ENCODE measurements at places on chromosomes 13 and 19.

DNA sequence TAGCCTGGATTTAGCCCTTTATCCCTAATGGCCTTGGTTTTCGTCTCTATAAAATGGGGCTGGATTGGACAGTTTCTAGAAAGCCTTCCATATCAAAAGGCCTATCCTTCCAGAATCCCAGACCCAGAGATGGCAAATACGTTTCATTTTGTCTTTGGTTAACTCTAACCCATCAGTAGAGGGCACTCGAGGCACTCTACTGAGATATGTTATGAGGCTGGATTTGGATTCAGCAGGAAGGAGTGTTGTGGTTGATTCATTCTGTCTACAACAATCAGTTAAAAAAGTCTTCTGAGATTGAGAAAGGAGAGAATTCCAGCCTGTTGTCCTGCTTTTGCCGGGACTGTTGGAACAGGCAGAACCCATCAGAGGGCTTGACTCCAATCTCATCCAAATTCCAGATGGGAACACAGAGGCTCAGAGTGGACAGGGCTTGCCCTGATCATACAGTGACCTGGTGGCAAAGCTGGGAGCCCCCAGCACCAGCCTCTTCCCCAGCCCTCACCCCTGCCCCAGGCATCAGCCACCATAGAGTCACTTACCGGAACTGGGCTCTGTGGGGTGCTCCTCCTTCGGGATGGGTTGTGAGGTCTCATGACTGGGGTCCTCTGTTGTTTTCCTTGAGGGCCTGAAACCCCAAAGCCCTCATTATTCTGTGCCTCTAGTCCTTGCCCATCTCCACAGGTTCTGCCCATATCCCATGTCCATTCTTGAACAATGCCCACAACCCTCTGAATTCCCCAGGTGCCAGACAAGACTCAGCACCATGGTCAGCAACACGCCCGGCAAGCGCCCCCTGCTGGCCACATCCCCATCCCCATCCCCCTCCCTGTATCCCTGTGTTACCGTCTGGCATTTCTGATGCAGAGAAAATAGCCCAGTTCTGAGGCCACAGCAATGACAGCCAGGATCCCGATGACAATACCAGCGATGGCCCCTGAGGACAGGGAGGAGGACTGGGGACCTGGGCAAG, 12.3 kb upstream of the ZNF180 start:
- peak; percentile 71 for DNase-seq

DNA sequence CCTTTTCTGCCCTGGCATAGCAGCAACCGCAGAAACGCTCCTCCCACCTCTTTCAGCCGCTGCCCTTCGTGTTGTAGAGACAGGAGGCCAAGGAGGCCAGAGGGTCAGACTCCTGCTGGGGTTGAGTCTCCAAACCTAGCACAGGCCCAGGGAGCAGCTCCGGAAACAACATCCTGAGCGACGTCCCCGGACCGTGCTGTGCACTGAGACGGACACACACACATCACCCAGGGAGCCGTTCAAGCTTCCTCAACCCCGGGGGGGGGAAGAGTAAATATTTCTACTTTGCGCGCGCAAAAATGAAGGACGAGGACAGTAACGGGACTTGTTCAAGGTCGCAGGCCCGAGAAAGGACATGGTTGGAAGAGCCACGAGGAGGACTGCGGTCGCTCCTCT, 657 bp downstream of the ZNF550 start:
- DNase-seq: peak; percentile 44

DNA sequence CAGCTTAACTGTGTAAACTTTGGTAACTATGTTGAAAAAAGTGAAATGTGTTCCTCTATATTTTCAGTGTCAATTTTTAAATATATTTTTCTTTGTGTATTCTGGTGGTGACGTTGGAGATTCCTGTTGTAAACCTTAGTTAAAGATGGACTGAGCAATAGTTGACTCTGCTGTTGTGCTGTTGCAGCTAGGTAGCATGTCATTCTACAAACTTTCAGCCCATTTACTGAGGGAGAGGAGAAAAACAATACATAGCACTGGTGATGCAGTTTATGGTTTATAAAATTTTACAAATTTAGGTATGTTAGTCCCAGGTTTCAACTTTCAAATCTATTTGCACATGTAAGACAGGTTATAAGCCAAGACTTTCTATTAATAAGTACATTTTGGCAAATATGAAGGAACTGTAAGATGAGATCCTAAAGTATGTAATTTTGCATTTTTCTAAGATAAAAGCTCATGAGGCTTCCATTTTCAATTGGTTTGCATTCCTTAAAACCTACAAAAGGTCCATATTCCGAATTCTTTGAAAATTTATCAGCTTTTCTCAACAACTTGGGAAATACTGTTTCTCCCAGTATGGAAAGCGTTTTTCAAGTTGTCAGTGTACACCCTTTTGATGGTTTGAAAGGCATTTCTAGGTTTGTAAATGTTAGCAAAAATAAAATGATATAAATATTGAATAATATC, 1.5 kb downstream of the NDFIP2 start:
- peak; percentile 53 for DNase-seq

GRCh38 chr19:947707-948539, 22.1 kb downstream of the ARID3A start:
- DNase-seq: no peak

- no peak for DNase-seq
Measured at GRCh38 chr19:18541258-18541991, 1.9 kb downstream of the FKBP8 start.

- no peak for DNase-seq
Measured at GRCh38 chr19:424546-424945, 15.6 kb upstream of the C2CD4C start.

DNA sequence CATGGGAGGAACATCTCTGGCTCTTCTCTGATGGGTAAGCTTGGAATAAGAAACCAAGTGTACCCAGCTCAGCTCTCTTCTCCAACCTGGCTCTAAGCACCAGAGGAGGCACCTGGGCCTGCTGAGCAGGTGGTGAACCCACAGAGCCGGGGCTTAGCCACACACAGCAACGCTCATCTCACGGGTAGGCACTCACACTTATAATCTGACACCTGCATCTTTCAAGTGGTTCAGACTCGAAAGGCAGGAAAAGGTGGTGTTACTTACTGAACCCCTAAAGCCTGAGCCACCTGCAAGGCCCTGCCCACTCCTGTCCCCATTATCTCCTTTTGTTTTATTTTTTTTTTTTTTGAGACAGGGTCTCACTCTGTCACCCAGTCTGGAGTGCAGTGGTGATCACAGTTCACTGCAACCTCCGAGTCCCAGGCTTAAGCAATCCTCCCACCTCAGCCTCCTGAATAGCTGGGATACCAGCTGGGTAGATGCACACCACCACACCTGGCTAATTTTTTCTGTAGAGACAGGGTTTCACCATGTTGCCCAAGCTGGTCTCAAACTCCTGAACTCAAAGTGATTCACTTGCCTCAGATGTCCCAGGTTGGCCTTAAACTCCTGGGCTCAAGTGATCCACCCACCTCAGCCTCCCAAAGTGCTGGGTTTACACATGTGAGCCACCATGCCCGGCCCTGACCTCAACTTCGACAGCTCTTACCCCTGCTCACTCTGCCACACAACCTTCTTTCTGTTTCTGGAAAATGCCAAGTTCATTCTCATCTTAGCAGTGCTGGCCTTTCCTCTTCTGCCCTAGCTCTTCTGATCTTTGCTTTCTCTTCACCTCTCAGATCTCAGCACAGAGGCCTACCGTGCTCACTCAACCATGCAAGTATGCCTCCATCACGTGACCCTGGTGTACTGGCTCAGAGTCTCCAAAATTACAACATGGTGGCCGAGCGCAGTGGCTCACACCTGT, 9.7 kb downstream of the FBXL12 start:
- DNase-seq: no peak

- no peak for DNase-seq
Measured at GRCh38 chr19:45791744-45792469, 738 bp downstream of the DMWD start.

DNA sequence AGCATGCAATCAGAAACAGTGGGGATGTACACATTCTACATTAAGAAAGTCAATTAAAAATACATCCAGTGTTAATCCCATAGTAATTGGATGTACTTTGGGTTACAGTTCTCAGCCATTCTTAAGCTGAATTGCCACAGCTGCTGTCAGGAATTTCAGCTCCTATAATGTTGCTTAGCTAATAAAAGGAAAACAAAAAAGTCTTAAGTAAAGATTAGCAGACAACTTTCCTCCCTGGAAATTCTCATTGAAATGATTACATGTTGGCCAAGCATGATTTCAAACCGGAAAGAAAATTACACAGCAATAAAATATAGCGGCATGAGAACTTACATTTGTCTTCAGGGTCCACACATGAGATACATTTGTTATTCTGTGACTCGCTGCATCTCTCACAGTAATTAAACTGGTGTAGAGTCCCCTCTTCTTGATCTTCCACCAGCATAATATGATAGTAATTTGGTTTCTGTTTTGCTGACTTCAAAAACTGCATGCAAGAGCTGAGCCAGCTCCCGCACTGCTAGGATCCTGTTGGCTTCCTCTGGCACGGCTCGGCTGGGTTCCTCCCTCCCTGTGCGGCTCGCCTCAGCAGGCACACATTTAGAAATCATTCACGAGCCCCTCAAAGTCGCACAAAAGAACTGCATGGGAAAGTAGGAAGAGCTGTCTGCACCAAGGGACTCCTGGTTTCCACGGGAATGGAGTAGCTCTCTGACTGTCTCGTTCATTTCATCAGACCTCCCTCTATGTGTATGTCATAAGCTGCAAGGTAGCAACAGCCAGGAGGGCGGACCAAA, at the start of gene HTR2A:
HTR2A (minus strand) TSS at position 713 of the 797 bp plus-strand sequence. CDS start 1,147 bp downstream, outside the sequence.
- peak; percentile 60 for DNase-seq

GRCh38 chr13:29923554-29924481, 73.4 kb upstream of the UBL3 start:
- DNase-seq: peak; percentile 96

DNA sequence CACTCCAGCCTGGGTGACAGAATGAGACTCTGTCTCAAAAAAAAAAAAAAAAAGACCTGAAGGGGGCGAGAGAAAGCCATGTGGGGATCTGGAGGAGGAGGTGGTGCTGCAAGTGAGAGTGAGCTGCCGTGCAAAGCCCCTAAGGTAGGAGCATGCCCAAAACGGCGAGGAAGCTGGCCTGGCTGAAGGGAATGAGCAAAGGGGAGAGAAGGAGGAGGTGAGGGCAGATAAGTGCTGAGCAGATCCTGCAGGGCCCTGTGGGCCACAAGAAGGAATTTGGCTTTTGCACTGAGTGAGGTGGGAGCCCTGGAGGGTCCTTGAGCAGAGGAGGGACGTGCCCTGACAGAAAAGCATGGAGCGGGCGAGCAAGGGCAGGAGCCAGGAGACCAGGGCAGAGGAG, 19.4 kb upstream of the ADGRE5 start:
- no peak for DNase-seq

- peak; percentile 19 for DNase-seq
Measured at GRCh38 chr13:111370570-111371535, 50.4 kb downstream of the TEX29 start.

- no peak for DNase-seq
Measured at GRCh38 chr19:46719629-46720502, 3.0 kb upstream of the PRKD2 start.

DNA sequence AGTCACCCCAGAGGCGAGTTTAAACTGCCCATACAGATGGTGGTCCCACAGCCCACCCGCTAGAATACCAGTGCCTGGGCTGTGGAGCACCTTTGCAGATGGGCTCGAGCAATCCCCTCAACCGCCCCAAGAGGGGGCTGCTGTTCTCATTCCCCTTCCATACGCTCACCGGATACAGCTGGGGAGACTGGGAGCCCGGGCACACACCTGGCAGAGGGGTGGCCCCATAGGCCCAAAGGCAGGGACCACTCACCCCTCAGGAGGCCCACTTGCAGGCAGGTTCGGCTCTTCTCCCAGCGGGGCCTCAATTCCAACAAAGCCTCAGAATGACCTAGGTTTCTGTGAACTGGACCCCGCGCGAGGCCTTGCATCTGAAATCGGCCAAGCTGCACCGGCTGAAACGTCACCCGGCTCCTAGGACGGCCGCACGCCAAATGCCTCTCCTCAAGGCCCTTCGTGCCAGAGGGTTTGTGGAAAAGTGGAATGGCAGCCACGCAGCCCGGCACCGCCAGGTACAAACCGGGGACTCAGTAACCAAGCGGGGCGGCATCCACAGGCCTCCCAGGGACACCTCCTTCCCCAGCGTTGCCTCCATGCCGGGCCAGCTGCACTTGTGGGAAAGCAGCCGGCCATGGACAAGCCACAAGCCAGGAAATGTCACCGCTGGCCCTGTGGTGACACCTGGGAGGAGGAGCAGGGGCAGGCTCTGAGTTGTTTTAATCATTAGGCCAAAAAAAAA, 18.7 kb downstream of the MLLT1 start:
- DNase-seq: peak; percentile 52

DNA sequence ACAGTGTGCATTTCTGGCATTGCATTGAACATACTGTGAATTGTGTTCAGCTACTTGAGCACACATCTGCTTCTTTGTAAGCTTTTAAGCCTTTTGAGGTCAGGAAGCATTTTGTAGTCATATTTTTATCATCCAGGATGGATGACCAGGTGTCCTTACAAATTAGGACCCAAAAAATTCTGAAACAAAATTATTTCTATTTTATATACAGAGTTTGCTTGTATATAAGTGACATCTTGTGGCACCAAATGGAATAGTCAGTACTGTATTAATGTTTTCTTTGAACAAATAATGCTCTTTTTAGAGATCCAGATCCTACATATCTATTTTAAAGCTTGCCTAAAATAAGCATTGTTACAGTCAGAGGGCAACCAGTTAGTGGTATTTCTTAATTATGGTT, 9.5 kb upstream of the SUPT20H start:
- DNase-seq: peak; percentile 55

DNA sequence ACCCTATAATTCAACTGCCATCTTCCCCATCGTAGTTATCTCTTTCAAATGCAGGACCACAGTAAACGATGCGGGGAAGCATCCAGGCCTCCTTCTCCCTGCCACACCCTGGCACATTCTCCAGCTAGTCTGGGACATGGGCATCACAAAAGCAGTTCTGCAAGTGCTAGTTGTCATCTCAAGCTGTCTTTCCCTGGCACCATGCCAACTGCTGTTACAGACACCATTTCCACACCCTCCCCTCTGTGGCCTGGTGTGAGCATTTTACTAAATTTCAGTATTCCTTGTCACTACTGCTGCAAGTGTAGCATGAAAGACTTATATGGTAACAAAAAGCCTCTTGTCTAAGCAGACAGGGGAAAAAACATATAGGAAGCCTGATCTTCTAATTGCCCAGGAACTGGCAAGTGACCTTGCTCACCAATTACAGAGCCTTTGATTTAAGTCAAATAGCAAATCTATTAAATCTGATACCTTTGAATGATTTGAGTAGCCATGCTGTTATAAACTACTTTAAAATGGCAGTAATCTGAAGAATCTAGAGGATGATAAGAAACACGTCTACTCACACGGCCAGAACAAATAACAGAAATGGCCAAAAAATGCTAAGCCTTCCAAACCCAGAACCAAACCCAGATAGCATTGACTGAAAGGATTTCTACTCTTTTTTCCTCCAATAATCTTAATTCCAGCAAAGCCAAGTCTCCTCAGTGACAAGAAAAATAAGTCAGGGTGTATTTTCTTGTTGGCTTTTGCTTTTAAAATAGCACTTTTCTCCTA, 179.0 kb downstream of the NUFIP1 start:
- DNase-seq: peak; percentile 53

GRCh38 chr13:88958821-88959220, 1287.7 kb downstream of the SLITRK5 start:
- peak; percentile 10 for DNase-seq

GRCh38 chr13:42485272-42485671, 88.7 kb upstream of the TNFSF11 start:
- DNase-seq: peak; percentile 29

- DNase-seq: peak; percentile 48
Measured at GRCh38 chr19:45952686-45953505, 20.8 kb downstream of the NOVA2 start.

- DNase-seq: no peak
Measured at GRCh38 chr19:45477186-45477585, 9.4 kb downstream of the FOSB start.
